ENCODE measurements at places on chromosomes 2 and 18.

DNA sequence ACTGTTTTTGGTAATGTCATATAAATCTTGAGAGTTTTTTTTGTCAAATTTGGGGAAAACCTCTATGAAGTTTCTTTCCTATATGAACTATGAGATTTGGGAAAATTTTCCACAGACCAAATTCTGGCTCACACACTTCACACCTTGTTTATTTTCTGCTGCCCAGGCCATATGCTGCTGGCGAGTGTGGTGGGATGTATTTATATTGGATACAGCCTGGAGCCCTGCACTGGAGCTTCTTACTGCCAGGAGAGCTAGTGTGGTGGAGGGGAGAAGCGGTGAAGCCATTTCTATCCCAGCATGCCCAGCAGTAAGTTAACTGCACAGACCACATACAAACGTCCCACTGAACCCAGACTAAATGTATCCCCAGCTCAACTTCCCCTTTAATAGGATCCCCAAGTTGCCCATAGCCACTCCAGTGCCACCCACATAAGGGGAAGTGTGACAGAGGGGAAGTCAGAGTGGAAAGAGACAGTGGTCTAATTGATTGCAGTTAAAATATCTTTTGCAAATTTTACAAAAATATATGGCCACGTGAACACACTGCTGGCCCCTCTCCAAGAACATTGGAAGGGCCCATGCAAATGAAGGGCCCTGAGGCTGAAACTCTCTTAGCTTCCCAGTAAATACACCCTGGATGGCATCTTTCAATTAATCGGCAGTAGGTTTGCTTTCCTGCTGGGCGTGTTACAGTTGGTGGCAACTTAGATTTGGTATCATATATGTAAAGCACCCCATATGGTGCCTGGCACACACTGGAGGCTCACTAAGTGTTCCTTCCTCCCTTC lies 146.6 kb upstream of the ITGA6 start:
- no peak for DNase-seq

DNA sequence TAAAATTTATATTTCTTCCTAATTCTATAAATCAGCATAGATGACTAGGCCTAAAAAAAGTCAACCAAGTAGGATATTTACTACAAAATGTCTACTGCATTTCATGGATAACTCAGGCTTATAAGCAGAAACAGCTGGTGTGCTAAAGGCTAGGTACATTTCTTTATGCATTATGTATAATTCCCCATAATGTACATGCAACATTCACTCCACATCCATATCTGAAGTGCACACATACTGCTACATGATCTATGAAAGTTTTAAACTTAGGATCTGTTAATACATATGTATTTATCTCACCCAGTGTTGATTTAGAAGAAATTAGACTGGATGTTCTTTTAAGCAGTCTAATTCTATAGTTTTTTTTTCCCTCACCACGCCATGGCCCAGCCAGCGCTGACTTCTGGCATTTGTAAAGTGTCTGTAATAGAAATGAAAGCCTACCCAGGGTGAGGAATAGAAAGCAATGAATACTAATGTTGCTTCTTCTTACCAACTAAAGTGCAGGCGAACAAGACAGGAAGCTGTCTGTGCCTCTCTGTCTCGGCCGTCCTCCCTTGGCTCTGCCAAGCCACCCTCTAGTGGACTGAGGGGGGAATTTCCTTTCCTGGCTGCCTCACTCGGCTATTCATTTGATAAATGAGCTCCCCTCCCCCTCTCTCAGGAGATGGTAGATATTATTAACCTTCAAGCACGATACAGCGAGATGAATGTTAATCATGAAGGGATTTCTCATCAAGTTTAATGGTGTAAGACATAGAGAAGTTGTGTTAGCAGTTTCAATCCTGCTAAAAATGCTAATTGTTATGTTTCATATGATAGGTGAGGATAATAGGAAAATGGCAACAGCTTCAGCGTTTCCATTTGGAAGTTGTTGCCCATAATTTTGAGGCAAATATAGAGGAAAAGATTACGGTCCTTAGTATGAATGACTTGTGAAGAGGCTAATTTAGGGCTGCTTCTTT lies 384.5 kb downstream of the MTX2 start:
- DNase-seq, result peak; percentile 17

DNA sequence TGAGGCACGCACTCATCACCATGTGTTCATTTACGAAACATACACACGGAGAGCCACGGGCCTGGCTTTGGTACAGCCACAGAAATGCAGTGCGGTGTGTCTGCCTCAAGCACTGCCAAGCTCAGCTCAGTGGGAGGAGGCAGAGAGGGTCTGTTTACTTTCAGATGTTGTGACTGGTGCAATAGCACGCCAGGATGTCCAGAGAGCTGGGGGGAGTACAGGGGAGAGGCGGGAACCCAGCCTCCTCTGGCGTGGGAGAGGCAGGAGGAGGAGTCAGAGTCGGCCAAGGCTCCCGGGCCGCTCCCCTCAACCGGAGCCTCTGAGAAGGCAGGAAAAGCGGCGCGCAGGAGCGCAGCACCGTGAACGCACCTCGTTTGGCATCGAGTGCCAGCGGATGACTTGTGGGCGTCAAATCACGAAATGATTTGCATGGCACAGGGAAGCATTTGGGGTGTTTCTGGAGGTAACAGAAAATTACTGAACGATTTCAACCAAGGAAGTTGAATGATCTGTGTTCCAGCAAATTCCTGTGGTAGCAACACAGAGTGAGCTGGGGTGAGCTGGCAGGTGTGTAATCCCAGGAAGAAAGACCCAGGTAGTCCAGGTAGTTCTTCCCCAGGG lies 143.0 kb downstream of the ZNF516 start:
- no peak for DNase-seq

GRCh38 chr2:41840702-41841551 lies 206.9 kb upstream of the PKDCC start:
- peak; percentile 98 for DNase-seq

GRCh38 chr2:231931481-231931915 lies 5.3 kb upstream of the NPPC start:
- no peak for DNase-seq

DNA sequence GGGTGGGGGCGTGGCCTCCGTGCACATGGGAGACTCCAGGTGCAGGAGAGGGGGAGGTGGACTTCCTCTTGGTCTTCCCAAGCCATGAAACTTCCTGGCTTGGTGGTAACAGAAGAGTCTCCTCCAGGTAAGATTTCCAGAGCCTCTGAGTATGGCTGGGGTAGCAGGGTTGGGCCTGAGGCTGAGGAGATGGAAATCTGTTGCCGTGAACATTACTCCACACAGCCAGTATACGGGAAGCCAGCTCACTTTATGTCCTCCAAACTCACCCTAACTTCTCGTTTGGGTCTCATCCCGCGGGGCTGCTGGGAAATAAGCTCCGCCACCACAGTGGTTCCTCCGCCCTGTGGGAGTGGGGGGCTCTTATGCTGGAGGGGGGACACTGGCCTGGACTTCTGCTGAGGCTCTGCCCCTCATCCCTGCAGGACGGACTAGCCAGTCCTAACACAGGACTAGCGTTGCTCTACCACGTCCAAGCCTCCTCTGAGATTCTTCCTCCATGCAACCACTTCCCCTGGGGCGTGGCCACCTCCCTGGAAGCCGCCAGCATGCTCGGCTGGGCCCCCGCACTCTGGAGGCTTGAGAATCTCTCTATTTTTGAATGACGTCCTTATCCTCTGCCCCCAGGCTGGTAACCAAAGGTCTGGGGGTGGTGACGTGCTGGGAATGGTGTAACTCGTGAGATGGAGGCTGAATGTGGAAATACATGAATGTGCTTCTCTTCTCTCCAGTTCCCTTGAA lies 777 bp upstream of the RAB17 start:
- DNase-seq, result no peak

DNA sequence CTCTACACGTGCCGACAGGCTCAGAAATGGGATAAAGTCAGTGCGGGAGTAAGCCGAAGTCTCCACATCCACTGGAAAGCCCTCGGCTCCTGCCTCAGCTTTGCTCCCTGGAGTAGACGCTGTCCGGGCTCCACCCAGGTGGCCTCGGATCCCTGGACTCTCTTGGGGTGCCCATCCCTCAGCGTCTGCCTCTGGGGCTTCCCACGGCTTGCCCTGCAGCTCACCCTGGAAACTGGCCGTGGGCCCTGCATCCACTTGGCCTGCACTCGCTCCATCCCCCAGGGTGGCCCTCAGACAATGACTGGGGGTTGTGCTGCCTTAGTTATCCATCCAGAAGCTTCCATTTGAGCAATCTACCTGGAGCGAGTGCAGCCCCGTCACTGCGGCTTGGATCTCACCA lies 36.2 kb upstream of the TAF1B start:
- DNase-seq, result no peak

DNA sequence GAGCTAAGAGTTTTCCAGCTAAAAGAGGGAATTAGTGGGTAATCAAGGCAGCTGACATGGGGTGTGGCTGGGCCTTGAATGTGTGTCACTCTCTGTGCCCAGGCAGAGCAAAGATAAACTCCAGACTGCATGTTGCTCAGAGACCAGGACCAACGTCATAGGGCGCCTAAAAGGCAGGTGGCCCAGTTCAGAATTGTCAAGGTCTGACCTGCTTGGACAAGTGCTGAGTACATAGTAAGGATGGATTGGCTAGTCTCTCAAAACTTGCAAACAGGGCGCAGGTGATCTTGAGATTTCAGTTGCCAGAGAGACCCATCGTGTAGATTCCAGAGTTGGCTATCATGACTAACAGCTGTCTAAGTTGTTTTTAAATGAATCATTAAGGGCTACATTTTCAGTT lies 19.0 kb downstream of the CLUL1 start:
- DNase-seq, result no peak

All from stimulated activated CD4-positive, alpha-beta T cell treated with anti-CD3 and anti-CD28 coated beads, Interleukin-4, amount 100 ng/mL, for 24 hours (primary cell).